Suppressor macrophage treated with lipopolysaccharide for 4 hours (primary cell): ENCODE measurements at places on chromosomes 7 and 10.

DNA sequence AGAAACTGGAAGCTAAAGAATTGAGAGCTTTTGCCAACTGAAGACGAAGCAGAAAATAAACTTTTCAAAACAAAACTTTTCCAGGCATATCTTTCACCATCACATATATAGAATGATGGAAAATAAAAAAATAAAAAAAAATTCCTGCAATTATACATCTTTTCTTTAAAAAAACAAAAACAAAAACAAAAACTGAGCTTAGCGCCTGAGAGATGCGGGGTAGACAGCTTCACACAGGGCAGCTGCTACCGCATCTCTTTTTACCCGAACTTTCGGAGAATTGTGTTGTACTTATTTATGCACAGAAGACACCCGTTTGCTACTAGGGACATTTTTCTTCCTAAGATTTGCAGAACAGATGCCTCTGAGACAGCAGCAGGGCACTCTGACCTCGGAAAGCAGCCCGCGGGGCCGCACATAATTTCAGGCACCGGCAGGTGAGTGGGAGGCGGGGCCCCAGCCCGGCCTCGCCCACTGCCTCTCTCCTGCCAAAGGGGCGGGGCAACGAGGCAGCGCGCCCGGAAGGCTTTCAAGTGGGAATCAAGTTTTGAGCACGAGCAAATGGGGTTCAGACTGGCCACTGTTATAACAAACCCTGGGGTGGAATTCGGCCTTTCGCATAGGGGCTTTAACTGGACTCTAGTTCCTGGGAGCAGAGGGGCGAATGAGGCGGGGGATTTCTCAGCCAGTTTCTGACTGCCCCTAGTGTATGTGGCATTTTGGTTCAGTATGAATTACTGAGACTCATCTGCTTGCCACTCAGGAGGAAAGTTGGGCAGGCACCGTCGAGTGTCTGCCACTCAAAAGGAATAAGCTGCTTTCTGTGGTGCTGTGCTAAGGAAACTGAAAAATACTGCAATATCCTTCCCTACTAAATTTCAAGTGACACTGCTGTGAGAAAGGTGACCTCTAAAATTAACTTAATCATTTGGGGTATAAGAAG, 18.5 kb upstream of the FAM133B start:
- DNase-seq: no peak

DNA sequence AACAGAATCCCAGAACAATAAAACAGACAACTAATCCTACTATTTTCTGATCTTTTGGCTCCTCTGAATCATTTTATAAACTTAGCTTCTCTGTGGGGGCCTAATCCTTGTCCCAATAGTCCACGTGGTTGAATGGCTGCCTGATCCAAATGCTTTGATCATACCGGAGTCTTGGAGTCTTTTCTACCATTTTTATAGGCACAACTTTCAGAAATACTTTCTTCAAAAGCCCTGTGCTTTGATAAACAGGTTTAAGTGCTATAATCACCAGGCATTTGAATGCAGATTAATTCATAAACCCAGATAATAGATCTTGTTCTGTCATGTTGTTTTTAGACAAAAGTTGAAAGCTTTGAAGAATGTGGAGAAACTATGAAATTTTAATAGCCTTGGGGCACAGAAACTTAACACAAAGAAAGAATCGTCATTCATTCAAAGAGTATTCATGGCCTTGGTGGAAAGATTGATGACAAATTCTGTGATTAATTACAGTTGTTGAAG, 163.7 kb downstream of the AHR start:
- DNase-seq: no peak

- peak; percentile 58 for DNase-seq
Observed at GRCh38 chr10:61757525-61758397, 95.0 kb downstream of the CABCOCO1 start.

GRCh38 chr10:130471486-130471885, 335.3 kb downstream of the GLRX3 start:
- DNase-seq: no peak

DNA sequence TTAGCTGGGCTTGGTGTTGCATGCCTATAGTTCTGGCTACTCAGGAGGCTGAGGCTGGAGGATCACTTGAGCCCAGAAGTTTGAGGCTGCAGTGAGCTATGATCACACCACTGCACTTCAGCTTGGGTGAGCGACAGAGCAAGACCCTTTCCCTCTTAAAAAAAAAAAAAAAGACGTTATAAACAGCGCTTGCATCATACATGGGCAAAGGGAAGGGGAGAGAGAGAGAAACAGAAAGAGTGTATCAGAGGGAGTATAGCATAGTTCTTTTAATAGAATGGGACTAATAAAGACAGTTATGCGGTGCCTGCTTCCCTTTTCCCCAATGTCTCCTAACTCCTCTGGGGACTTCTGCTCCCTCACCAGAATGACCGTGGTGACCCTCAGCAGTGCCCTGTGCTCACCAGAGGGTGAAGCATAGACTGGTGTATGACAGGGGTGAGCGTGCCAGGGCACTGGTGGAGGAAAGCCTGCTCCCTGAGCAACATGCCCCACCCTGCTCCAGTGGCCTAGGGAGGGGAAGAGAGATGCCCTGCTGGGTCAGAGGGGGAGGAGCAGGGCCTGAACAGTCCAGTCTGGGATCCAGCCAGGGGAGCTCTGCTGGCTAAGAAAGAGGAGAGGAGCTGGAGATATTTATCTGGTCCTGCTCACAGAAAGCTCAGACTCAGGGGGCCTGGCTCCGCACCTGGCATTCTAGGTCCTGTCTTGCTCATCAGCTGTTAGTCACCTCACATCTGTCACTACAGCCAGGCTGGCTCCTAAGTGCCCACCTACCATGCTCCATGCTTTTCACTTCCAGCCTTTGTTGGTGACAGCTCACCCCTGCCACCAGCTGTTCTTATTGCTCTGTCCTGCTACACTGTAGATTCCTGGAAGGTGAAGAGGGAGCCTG, 2.2 kb downstream of the PDZD7 start:
- peak; percentile 90 for DNase-seq

DNA sequence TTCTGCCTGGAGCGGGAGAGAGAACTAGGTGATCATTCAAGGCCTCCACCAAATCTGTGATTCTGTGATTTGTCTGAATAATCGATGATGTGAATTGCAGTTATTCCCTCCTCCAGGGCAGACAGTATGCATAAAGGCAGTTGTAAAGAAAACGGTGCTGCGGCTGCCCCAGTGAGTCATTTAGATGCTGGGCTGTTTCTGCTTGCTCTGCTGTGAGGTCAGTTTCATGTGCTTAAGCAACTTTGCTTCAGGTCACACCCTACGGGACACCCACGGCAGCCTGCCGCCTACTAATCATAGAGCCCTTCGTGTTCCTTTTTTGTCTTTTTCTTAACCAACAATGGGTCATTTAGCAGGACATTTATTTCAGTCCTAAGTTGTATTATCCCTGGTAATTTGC, 158.1 kb upstream of the PITRM1 start:
- peak; percentile 74 for DNase-seq
